ENCODE measurements at places on chromosomes 5 and 9. TPM values are rescaled to one million over a fixed set of nuclear protein-coding genes. Genes with fewer than 3 reads are reported as not detected.
A peak's percentile ranks its signal among the peaks of the same experiment; 100 is the strongest.

DNA sequence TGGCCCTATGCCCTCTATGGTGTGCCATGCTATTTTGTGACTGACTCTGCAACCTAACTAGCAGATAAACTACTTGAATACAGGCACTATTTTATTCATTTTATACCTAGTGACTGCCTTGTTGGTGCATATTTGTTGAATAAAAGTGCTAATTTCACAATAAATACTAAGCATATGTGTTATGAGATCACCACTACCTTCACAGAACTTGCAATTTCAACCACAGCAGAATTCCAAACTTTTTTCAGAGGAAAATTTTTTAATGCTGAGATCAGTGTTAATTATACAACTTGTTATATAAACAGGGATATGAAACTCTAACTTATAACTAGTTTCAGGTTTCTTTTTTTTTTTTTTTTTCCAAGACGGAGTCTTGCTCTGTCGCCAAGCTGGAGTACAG is 94.8 kb downstream of the NR3C1 start:
- no peak overlapping the region for H3K4me3 ChIP-seq
- H3K27me3 ChIP-seq = no peaks in the 10 kb centered on the region
- DNase-seq = no peak
- peaks cover 26% of the 10 kb centered on the region for H3K4me1 ChIP-seq

DNA sequence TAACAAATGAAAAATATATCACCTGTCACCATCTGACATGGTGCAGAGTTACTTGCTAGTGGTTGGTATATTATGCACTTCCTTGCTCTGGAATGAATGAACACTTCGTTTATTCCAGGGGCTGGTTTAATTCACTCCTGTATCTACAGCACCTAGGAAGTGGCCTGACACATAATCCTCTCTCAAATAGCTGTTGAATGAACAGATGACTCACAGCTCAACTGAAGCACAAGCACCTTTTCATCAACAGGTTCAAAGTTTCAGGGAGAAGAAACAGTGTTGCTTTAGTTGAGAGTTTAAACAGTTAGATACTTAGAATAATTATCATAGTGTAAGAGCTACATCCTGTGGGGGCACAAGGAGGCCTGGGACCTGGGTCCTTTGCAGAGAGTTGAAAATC is 135.0 kb upstream of the DAP start:
- H3K4me1 ChIP-seq = no peaks in the 10 kb centered on the region
- no peaks in the 10 kb centered on the region for H3K27me3 ChIP-seq
- no peak overlapping the region for H3K27ac ChIP-seq
- no peak for DNase-seq

GRCh38 chr9:32378496-32378895 is 5.9 kb upstream of the ACO1 start:
- peaks cover 8% of the 10 kb centered on the region for H3K4me1 ChIP-seq
- H3K4me3 ChIP-seq = no peak overlapping the region
- H3K36me3 ChIP-seq = no peaks in the 10 kb centered on the region
- DNase-seq = no peak
- H3K27me3 ChIP-seq = no peaks in the 10 kb centered on the region

GRCh38 chr5:110738503-110738811 is 350 bp upstream of the SLC25A46 start:
- no peaks in the 10 kb centered on the region for H3K36me3 ChIP-seq
- no peak for DNase-seq
- peak overlapping the region; percentile 94 for H3K27ac ChIP-seq
- H3K4me3 ChIP-seq = peak overlapping the region; percentile 85
- H3K27me3 ChIP-seq = no peaks in the 10 kb centered on the region

DNA sequence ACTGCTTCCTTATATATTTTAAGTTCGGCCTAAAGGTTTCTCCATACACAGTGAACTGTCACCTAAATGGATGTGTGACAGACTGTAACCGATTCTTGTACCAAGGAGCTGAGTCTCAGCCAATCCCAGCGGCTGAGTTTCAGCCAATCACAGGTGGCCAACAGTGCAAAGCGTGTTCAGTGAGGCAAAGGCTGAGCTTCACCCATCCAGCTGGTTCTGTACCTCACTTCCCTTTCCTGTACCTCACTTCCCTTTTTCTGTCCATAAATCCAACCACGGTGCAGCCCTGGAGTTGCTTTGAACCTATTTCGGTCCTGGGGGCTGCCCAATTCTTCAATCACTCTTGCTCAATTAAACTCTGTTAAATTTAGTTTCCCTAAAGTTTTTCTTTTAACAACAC is 15.7 kb upstream of the TBC1D9B start:
- DNase-seq = no peak
- no peaks in the 10 kb centered on the region for H3K4me1 ChIP-seq
- no peaks in the 10 kb centered on the region for H3K36me3 ChIP-seq

The C5orf58 gene
- not detected for total RNA-seq

The AGXT2 gene
- total RNA-seq = not detected

The DIPK1B gene
- total RNA-seq = 12.2 TPM

All from sigmoid colon (tissue), 7 donors.